ENCODE measurements at places on chromosomes 4 and X. TPM values are rescaled to one million over a fixed set of nuclear protein-coding genes. Genes with fewer than 3 reads are reported as not detected.

The PCDH10 gene
- 10.0 TPM for total RNA-seq

- H3K27ac ChIP-seq = no peak overlapping the region
- no peak overlapping the region for H3K4me3 ChIP-seq
These were observed 5.3 kb downstream of the VAMP7 start for GRCh38 chrX:155886409-155886808.

DNA sequence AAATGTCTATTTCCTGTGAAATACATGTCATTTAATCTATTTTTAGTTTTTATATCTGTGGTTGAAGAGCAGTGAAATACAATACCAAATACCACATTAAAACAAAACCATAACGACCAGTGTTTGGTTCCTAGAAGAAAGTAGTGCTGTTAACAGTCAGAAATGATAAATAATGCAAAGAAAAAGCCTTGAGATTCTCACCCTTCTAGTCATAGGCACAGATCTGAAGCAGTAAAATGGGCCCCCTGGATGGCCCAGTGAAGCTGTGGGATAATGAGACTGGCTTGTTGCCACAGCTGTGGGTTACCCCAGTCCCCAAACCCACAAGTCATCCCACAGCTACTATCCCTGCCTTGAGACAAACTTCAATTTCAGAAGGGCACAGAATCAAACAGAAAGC is 137.3 kb upstream of the RPL34 start:
- H3K4me3 ChIP-seq = no peak overlapping the region
- H3K27ac ChIP-seq = no peak overlapping the region
- no peak for DNase-seq
- H3K4me1 ChIP-seq = no peaks in the 10 kb centered on the region
- no peaks in the 10 kb centered on the region for H3K36me3 ChIP-seq

The SCML1 gene
- 2.0 TPM for total RNA-seq

The VCX2 gene
- not detected for total RNA-seq

Data from H1 (cell line).